ENCODE measurements at places on chromosomes 2 and 18. TPM values are rescaled to one million over a fixed set of nuclear protein-coding genes. Genes with fewer than 3 reads are reported as not detected.

GRCh38 chr2:175218551-175218950, 37.0 kb upstream of the ATP5MC3 start:
- DNase-seq = no peak

DNA sequence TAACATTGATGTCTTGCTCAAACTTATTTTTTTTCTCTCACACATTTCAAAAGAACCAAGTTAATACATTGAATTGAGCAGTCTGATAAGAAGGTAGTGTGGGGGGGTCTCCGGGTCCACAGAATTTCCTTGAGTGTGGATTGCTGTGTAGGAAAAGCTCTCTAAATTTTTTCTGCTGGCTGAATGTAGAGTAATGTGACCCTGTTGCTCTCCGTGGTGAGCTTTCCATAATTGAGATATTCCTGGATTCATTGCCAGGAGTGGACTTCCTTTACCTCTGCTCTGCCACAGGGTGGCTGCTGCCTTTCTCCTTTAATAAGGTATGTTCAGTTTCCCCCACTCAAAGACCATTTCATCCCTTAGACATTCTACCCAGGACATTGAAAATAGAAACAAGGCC, 50.9 kb downstream of the PKP4 start:
- no peak for DNase-seq

CFAP53 gene
- total RNA-seq = 1.7 TPM

MC5R gene
- 3.4 TPM for total RNA-seq

DNA sequence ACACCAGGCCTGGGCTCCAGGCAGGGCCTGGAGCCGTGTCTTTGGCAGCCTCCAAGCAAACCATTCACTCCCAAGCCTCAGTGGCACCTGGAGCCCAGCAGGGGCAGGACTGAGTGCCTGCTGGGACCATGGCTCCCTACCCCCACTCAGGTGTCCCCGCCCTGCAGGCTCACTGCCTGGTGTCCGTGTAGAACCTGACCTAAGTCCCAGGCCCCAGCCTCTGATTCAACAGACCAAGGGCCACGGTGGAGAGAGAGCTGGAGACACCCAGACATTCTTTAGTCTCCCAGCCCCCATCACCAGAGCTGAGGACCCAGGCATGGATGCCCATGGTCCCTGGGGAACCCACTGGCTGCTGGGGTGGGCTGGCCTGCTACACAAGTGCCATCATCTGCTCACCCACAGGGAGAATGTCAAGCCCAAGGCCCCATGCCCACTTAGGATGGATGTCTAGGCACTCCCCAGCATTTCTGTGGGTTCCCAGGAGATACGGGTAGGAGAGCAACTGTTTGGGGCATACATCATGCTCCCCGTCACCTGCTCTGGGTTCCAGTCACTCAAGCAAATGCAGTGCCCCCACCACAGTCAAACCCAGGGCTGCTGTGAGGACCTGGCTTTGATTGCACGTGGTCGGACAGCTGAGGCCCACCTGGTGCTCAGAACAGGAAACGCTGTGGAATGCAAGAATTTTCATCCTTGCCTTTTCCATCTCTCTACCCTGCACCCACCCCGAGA, 42.9 kb upstream of the ATG16L1 start:
- DNase-seq = no peak

DNA sequence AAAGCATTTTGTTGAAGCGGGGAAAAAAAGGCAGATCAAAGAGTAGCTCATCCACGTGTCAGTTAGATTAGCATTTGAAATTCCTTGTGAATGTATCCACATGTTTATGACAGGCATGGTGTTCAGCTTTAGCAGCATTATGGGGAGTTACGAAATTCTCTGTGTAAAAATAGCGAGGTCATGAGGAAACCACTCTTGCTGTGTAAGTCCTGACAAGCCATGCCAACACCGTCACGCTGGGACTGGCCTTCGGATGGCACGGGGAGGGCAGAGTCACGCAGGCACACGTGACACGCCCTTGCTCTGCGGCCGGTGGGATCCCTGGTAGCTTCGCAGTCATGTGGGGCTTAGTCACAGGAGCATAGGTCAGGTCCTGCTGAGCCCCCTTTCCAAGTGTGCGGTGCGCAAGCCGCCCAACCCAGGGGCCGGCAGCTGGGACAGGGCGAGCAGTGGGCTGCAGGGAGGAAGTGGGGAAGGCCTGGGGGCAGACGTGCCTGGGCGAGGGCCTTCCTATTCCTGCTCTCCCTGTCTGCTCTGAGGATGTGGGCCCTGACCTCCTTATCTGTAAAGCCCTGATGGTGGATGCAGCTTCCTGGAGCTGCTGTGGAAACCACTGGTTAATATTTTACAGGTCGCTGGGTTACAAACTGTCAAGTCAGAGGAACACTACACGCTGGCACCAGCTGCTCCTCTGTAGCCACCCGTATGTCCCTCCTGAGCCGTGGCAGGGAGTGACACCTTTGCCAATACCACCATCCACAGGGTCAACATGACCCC, 18.0 kb downstream of the MBP start:
- DNase-seq = no peak

CHPF gene
- 21.4 TPM for total RNA-seq

TMEM198 gene
- total RNA-seq = 13.0 TPM

DNA sequence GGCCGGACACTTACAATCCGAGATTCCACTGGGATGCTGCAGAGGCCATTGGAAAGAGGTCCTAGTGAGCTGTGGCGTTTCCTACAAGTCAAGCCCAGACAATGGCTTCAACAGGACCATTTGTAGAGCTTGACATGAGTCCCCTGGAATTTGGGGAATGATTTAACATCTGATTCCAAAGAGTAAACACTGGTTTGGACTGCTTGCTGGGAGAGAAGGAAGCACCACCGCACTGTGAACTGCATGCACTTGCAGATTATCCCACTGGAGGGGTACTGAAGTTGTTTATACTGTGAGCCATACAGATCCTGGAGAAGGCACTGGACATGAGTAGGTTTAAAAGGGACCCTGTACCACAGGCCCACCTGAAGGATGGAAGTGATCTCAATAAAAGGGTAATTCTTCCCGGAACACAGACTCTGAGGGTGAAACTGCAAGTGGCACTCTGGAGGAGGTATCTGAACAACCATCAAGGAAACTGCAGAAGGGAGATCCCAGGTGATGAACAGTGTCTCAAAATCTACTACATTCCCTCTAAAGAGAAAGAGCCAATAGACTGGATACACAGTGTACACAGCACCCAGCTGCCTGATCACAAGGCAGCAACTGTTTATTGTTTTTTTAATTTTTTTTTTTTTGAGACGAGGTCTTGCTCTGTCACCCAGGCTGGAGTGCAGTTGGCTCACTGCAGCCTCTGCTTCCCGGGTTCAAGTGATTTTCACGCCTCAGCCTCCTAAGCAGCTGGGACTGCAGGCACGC, 4.3 kb upstream of the RAB6C start:
- DNase-seq = no peak

Data from cerebellum (tissue), 4 donors.